ENCODE measurements at places on chromosomes 2 and 18.

GRCh38 chr2:33204945-33205344 is 258.2 kb downstream of the LTBP1 start:
- DNase-seq: no peak

DNA sequence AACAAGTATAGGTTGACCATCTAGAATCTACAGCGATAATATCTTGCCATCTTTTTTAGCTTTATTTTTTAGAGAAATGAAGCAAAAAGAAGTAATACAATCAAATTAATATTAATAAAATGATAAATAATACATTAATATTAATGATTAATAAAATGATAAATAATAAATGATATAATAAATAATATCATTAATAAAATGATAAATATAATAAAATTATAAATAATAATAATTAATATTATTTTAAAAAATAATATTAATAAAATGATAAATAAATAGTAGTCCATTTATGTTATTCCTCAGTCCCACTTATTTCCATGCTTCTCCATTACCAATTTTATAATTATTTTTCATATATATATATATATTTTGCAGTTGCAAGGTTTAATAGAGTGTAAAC is 3.2 kb upstream of the REG3A start:
- DNase-seq: no peak

GRCh38 chr2:177603768-177604167 is 211.2 kb downstream of the AGPS start:
- DNase-seq: no peak

GRCh38 chr18:71252351-71252865 is 963.6 kb downstream of the SOCS6 start:
- DNase-seq: no peak

GRCh38 chr2:181857483-181857882 is 34.0 kb upstream of the ITPRID2 start:
- DNase-seq: no peak

Measured in activated CD4-positive, alpha-beta T cell treated with anti-CD3 and anti-CD28 coated beads, Interleukin-2, amount 50 U/mL, for 1 hour (primary cell).